CD4-positive, alpha-beta T cell treated with Interleukin-21 for 1 hour (primary cell): ENCODE measurements at places on chromosomes 6 and 20.

DNA sequence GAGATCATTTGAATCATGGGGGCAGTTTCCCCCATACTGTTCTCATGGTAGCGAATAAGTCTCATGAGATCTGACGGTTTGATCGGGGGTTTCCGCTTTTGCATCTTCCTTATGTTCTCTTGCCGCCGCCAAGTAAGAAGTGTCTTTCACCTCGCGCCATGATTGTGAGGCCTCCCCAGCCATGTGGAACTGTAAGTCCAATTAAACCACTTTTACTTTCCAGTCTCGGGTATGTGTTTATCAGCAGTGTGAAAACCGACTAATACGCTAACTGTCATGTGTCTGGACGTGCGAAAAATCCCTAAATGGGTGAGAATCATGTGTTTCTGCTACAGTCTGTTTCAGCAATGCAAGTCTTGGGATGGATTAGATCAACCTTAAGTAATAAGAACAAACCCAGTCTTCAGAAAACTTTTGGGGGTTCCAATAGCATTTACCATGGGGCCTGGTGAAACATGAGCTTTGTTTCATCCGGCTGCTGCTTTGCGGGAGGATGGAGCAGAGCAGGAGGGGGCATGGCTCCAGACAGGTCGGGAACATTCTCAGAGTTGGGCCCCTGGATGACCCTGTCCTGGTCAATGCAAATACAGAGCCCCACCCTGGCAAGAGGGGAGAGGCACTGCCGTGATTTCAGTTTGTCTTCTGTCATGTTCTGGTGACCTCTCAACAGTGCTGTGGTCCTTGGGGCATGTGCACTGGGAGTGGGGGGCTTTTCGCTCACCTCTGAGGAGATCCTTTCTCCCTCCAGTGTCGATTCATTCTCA lies 41.5 kb downstream of the CTCFL start:
- DNase-seq, result no peak

DNA sequence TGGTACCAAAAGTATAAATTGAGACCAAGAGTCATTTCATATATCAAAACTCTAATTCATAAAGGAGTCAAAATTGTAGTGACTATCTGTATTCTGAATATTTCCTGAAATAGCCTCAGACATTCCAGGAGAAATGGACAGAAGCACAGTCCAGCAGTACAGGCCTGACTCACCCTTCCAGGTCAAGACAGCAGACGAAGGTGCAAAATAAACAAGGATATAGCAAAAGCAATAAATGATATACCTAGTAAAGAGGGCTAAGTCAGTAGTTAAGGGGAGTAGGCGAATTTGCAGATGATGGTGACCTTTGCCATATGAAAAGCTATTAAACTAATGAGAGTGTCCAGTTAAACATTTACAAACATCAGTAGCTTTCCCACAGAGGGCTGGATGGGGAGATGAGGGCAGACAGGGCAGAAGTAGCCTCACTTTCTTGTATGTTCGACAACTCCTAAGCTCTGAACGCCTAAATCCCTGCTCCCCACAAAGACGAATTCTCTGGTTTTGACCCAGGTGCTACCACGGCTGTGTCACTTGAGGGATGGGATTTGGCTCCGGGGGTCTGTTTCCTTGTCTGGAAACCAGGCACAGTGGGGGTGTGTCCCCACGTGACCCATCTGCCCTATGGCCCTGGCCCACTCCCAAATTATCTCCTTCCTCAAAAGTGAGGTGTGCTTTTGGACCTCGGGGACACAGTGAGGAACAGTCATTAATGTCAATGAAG lies 3.6 kb upstream of the SLC52A3 start:
- no peak for DNase-seq

DNA sequence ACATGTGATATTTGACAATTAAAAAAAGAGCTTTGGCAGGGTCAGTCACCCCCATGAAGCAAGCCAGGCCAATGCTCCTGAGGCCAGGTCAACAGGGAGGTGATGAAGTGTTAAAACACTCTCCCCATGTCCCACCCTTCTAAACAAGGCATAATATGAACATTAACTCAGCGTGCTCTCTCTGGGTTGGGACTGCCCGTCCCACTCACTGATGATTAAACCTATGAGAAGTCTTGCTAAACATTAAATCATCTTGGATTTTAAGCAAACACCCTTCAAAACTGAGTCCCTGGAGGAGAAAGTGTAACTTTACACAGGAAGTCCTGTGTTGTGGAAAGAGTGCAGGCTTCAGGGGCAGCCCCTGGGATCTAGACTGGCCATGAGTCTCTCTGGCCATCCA lies 558.5 kb downstream of the CD83 start:
- DNase-seq, result no peak

- DNase-seq, result no peak
Observed at GRCh38 chr6:138000941-138001340, 106.3 kb downstream of the PERP start.
